ENCODE measurements at places on chromosomes 12 and 14.

DNA sequence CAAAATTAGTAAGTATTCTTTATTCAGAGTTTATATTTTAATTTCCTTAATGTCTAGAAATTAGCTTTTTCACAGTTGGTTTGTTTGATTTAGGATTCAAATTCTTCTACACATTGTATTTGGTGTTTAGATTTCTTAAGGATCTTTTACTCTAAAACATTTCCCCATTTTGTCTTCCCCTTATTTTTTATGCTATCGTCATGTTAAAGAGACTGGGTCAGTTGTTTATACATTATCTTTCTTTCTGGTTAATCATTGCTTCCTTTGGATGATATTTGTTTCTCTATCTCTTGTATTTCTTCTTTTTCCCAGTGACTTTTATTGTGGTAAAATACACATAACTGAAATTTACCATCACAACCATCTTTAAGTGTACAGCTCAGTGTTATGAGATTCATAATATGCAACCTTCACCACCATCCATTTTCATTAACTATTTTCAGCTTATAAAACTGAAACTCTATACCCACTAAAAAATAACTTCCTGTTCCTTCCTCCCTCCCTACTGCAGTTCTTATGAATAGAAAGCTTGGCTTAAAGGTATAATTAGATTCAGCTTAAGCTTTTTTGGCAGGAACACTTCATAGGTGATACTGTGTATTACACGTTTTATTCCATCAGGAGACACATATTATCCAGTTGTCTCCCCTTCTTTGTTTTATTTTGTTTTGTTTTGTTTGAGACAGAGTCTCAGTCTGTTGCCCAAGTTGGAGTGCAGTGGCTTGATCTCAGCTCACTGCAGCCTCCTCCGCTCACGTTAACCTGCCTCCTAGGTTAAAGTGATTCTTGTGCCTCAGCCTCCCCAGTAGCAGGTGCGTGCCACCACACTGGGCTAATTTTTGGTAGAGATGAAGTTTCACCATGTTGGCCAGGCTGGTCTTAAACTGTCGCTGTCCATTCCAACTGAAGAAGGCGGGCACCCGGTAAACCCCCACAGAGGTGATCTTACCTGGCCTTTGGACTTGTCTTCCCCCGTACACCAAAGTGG lies 45.0 kb downstream of the NOPCHAP1 start:
- DNase-seq: no peak

- DNase-seq: no peak
These were observed 48.4 kb downstream of the CRADD start for GRCh38 chr12:93725531-93725930.

DNA sequence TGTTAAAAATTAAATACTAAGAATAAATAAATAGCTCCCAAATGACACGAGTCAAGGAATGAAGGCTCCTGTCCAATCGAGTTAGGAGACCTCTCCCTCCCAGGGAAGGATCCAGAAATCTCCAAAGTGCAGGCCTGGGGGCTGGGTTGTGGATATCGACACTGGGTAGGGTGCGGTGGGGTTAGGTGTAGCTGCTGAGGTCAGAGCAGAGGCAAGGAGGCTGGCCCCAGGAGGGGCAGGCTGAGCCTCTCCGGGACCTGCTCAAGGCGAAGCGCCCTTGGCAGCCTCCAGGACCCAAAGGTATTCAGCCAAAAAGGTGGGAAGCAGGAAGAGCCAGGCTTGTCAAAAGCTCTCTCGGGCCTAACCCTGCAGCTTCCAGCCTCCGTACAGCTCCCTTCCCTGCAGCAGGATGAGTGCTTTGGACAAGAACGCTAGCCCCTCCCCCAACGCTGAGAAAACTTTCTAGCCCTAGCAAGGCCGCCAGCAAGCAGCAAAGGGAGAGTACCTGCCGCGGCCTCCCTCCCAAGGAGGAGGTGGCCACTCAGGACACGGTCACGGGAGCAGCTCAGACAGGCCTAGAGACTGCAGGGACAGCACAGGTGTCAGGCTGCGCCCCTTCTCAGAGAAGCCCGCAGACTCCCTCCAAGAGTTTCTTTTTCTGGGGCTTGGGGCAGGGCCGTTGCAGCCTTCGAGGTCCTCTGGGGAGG lies 3.7 kb upstream of the PNMA1 start:
- no peak for DNase-seq

GRCh38 chr14:21455592-21455911 lies 371 bp downstream of the CHD8 start:
- no peak for DNase-seq

DNA sequence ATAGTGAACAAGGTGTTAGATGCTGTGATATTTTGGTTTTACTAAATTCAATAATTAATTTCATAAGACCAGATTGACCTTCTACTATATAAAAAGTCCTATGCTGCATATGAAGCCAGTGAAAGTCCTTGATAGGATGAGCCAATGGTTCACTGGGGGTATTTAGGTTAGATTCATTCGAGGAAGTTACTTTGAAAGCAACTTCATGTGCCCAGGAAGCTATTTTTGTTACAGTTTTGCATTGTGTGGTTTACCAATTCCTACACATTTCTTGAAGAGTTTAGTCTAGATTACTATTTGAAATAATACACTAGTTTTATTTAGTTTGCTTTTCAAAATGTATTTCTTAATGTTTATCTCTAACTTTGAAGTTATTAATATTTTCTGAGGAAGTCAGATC lies 58.5 kb upstream of the RMST start:
- no peak for DNase-seq

DNA sequence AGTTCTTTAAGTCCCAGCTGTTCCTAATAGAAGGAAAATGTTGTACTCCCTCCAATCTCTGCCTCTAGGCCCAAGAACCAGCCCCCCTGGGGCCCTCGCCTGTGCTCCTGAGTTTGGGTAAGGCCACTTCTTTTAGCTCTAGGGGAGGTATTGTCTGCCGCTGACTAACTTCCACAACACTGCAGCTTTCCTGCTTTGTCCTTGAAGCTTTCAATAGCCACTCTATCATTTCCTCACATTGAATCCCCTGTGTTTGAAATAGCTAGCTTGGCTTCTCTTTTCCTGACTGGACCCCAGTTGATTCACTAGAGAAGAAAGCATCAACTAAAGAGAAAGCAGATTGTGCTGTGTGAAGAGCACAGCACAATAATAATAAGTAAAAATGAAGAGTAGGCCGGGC lies 28.8 kb downstream of the KRT80 start:
- DNase-seq: no peak

DNA sequence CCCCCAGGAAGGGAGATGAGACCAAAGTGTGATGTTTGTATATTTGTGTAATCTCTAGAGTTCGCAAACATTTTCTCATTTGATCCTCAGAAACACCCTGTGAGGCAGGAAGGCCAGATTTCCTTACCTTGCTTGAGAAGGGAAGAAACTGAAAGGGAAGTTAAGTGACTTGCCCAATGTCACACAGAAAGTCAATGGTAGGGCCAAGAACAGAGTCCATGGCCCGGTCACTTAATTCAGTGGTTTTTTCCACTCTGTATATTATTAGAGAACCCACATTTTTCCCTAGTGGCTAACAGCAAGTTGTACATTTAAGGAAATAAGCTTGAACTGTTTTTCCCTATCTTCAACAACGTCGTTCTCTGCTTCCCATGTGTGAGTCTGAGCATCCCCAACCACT lies 25.6 kb upstream of the CHPT1 start:
- DNase-seq: no peak

- no peak for DNase-seq
These were observed 93.2 kb downstream of the FBXO33 start for GRCh38 chr14:39339003-39339402.

Data from anterior cingulate cortex (tissue), 58 donors.